ENCODE measurements at places on chromosomes 6 and 20.

DNA sequence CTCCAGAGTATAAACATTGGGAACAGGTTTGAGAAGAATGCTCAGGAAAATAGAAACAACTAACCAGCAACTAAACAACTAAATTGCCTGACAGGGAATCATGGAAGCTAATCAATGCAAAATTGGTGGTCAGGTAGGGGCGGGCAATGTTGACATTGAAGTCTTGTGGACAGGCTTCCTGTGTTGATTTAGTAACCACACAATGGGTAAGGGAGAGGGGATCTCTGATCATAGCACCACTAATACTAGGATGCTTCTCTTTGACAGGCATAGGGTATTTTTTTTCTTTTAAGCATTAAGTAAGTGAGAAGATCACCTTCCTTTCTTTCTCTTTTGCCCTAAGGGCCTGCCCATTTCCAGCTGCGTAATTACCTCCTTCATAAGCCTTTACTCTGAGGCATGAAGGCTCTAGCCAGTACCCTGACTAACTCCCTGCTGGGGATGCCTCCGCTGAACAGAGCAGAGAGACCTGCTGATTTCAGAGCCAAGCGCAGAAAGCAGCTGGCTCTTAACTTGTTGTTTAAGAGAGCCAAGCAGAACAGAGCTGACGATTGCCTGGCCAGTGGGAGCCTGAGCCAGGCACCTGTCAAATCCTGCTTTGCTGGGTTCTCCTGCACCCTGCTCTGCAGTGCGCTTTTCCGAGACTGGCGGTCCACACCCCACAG lies 118.7 kb downstream of the BMP2 start:
- no peak for DNase-seq

GRCh38 chr6:90285042-90285481 lies 11.6 kb downstream of the BACH2 start:
- no peak for DNase-seq

DNA sequence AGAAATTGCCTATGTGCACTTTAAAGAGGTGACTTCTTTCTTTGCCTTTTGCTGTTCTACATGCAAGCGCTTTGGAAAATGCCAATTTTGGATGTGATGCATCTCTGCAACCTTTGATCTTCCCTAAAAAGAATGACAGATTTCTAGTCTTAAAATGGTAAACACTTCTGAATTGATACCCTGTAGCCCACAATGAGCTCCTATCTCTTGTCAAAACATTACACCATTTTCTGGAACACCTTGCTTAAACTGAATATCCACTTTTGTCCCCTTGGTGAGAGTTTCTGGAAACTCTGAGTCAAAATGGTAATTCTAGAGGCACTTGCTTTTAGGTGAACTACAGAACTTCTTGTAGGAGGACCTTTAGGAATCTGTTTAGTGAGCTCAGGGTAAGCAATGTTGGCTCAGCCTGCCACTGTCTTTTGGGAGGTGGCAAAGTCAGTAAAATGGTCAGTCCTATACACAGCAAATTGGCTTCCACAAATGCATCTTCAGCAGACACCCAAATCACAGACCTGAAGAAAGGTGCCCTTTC lies 216.5 kb downstream of the SLC35F1 start:
- DNase-seq = no peak

DNA sequence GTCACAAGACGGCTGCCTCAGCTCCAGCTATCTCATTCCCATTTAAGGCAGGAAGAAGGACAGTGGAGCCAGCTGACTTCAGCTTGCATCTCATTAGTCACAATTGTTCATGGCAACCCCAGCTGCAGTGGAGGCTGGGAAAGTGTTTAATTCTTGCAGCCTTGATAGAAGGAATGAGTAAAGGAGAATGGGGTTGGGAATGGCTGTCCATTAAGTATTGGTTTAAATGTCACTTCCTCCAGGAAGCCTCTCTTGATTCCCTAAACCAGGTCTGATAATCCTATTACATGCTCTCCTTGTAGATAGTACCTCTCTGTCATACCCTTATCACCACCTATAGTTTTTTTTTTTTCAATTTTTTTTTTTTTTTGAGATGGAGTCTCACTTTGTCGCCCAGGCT lies 166.4 kb downstream of the TFAP2C start:
- no peak for DNase-seq

DNA sequence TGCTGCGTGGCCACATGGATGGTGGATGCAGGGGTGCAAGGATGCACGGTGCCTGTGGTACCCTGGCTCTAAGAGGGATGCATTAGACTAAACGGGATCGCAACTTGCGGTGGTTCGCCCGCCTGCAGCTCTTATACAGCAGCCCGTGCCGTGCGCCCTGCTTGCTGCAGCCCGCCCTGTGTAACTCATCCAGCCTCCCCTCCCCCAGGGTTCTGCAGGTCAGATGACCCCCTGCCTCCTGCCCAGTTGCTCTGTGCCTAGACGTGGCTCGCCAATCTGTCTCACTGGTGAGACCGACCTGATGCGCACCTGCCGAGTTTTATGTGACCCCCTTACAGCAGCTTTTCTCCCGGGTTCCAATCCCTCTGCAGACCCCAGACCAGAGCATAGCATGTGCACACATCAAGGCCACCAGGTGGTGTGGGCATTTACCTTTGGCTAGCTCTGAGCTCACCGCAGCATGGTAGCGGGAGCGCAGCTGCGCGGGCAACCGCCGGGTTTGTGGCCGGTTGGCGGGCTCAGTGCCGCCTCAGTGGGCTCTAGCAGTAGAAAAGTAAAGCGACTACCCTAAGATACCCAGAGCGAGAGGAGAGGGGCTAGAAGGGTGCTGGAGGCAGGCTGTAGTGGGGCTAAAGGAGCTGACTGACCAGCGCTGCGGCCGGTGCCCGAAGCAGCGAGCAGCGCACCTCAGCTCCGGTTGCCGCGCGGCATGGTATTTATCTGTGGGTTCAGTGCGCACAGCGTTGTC lies 693 bp upstream of the GNAS-AS1 start:
- no peak for DNase-seq

GRCh38 chr6:14520536-14520935 lies 403.0 kb downstream of the CD83 start:
- no peak for DNase-seq

DNA sequence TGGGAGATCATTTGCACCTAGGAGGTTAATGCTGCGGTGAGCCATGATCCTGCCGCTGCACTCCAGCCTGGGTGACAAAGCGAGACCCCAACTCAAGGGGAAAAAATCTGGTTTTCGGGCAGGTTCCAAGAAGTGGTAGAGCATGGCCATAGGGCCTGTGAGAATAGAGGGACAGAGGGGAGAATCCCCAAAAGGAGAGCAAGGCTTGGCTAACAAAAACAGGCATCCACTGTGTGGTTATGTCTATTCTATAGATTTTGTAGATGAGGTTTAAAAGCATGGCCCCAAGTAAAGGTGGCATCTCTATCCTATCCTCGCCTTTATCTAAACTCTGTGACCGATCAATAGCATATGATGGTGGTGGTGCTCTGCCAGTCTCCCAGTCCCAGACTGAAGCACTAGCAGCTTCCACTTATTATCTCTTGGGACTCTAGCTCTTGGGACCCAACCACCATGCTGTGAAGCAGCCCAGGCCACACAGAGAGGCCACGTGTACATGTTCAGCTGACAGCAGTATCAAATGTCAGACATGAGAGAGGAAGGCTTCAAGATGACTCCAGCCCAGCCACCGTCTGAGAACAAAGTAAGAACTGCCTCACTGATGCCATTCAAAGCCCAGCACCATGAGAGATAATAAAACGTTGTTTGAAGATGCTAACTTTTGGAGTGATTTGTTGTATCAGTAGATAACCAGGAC lies 27.7 kb downstream of the EIF2S2 start:
- DNase-seq = no peak

DNA sequence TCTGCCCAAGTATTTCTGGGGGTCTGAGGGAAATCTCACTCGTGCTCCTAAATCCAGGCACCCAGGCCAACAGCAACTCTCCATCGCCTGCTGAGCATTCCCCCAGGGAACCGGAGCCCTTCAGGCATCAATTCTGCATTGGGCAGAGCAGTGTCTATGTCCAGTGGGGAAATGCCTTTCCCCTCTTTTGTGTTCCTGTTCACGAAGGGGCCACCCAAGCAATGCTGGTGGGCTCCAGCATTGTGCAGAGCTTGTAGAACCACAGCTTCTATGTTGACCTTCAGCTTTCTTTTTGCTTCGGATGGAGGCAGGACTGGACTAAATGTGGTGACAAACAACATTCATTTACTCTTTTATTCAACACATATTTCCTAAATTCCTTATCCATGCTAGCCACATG lies 27.2 kb upstream of the DDR1 start:
- no peak for DNase-seq

DNA sequence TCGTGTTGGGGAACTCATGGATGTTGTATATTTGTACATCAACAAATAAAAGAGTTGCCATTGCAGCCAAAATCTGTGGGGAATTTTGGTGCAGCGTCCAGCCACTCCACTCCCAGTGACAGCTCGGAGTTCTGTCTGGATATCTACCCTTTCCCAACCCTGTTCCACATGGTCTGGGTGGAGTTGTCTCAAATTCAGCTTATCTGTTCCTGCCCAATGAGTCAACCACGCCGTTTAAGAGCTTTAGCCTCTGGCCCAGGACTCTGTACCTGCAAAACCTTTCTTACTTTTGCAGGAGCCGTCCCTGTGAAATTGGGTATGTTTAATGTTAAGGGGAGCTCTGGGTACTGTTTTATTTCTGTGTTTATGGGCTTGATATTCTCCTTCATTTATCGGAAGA lies 33.9 kb upstream of the OVOL2 start:
- DNase-seq = no peak

- no peak for DNase-seq
Measured at GRCh38 chr20:54048891-54049545, 21.4 kb downstream of the BCAS1 start.

- no peak for DNase-seq
Measured at GRCh38 chr6:124978451-124979293, 16.4 kb downstream of the RNF217 start.

Data from NCI-H2081 treated with DMSO at 0.1 percent for 48 hours (cell line).